ENCODE measurements at places on chromosomes 2 and 18.

- no peak for DNase-seq
Observed at GRCh38 chr2:127401757-127402695, 14.3 kb upstream of the MAP3K2 start.

DNA sequence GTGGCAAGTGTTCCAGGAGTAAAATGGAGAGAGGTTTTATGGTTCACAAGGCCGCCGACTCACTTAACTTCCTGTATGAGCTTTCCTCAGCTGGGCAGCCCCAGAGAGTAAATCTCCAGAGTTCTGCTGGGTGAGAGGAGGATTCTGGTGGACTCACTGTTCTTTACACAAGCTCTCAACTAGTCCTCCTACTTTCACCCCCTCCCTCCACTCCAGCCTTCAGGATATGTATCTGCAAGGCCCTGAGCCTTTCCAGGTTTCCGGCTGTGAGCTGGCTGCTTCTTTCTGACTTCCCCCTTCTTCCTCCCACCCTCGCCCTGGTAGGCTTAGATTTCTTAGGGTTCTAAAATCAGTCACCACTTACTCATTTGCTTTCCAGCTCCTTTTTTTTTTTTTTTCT lies 34.0 kb downstream of the EML6 start:
- DNase-seq = no peak

DNA sequence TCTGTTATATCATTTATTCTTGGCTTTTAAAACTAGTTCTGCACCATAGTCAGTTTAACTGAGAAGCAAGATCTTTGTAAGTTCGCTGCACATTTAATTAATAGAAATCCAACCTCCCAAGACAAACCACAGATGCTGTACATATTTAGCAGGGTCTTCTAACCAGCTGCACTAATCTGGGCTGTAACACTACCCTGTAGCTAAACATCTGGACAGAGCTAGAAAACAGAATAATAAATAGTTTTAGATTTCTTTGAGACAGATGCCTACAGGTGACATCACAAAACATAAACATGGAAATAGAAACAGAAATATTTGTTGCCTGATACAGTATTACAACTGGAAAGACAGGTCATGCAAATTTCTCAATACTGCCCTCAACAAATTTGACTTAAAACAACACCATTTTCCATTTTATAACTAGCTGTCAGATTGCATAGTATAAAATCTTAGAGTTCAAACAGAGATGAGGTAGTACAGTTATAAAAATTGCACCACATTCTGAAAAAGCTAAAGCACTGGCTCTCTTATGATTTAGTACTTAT lies 315.1 kb downstream of the NR4A2 start:
- no peak for DNase-seq

DNA sequence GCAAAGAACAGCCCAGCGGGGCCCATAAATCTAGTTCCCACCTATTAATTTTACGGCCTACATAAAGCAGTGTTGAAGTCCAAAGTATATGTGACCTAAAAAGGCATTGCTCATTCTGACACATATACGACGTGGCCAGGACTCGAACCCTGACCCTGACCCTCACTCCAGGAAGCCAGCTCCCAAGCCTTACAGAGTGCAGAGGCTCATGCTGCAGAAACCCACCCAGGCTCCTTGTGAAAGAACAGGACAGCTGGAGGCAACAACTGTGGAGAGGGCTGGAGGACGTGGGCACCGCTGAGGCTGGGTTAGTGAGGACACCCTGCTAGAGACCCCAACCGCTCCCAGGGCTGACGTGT lies 221.6 kb downstream of the CYP26B1 start:
- no peak for DNase-seq

DNA sequence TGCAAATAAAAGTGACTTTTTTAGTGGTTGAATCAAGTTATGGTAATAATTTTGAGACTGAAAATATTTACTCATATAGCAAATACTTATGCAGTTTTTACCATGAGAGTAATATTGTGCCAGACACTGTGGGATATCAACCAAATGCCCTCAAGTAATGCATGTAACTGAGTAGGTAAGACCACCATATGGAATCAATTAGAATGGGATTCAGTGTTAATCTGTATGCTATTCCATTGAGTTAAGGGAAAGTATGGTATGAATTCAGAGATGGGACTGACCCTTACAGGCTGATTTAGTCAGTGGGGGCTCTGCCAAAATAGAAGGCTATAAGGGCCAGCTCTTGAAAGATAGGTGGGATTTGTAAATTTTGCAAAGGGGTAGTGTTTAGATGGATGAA lies 131.6 kb downstream of the CCDC85A start:
- no peak for DNase-seq

GRCh38 chr2:96930351-96931010 lies 55.9 kb downstream of the FAM178B start:
- DNase-seq = no peak

DNA sequence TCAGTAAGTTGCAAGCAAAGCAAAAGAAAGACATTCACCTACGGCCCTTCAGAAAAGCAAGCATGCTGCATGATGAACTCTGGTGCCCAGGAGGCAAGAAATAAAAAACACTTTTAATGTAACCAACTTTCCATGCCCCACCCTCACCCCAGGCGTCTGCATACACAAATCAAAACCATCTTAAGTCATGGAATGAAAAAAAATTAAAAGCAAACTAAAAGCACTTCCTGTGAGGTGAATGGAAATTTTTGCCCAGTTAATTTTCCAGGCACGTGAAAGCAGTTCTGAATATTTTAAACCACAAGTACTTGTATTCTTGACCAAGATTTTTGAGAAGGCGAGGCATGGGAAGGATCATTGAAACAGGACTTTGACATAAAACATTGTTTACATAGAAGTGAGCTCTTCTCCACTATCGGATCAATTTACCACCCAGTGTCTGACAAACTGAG lies 2.5 kb upstream of the ICOS start:
- DNase-seq = no peak

GRCh38 chr2:113157118-113157896 lies 16.5 kb upstream of the PSD4 start:
- no peak for DNase-seq

GRCh38 chr2:50627505-50627904 lies 404.4 kb downstream of the NRXN1 start:
- DNase-seq = no peak

DNA sequence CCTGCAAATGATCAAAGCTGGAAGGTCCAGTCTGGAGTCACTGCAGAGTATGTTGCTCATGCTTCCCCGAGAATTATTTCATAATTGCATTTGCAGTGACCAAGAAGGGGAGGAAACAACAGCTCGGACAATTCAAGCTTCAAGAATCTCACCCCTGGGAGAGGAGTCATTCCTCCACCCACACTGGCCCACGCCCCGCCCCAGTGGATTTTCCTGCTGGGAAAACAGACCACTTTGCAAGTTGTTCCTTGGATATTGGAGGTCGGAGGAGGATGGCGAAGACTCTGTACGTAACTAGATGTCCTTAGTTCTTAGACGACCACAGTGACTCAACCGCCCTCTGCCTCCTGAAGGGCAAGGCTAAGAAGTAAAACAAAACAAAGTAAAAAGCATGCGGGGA lies 159.4 kb downstream of the TPO start:
- no peak for DNase-seq

- no peak for DNase-seq
Observed at GRCh38 chr2:211344289-211344688, 787.9 kb downstream of the CPS1 start.

- DNase-seq = no peak
Observed at GRCh38 chr2:22855081-22855480, 529.9 kb upstream of the KLHL29 start.

DNA sequence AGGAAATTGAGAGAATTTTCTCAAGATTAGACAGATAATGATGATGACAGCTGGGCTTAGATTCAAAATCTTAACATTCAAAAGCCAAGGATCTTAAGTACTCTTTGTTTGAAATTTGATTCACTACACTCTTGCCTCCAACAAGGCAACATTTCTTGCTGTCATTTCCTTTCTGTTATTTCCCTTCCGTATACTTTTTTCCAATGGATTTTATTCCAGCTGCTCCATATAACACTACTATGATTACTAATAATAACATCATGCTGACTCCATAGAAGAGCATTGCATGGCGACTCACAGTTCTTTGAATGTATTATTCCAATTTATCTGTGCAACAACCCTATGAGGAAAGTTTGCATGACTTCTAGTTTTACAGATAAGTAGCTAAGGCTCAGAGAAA lies 33.9 kb upstream of the CCDC102B start:
- no peak for DNase-seq

- DNase-seq = no peak
Observed at GRCh38 chr2:151967829-151968722, 130.8 kb downstream of the CACNB4 start.

GRCh38 chr2:178928077-178928476 lies 120.9 kb upstream of the TTN start:
- no peak for DNase-seq

- DNase-seq = no peak
Observed at GRCh38 chr2:236795169-236795860, 225.7 kb downstream of the ACKR3 start.

GRCh38 chr2:36859366-36859792 lies 107.0 kb downstream of the STRN start:
- no peak for DNase-seq

DNA sequence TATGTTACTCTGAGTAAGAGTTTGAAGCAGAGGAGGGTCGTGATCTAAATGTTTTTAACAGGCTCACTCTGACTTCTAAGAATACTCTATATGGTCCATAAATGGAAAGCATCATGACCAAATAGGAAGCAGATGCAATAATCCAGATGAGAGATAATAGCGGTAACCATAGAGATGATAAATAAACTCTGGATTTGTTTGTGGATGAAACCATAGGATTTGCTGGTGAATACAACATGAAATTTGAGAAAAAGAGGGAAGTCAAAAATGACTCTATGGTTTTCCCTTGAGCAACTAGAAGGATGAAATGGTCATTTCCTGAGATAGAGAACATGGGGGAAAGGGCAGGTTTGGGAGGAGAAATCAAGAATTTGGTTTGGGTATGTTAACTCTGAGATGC lies 3.9 kb downstream of the HEATR5B start:
- DNase-seq = no peak

- no peak for DNase-seq
Observed at GRCh38 chr2:30305235-30305634, 73.9 kb downstream of the LBH start.

- no peak for DNase-seq
Observed at GRCh38 chr2:217568289-217568971, 434.4 kb downstream of the TNS1 start.

DNA sequence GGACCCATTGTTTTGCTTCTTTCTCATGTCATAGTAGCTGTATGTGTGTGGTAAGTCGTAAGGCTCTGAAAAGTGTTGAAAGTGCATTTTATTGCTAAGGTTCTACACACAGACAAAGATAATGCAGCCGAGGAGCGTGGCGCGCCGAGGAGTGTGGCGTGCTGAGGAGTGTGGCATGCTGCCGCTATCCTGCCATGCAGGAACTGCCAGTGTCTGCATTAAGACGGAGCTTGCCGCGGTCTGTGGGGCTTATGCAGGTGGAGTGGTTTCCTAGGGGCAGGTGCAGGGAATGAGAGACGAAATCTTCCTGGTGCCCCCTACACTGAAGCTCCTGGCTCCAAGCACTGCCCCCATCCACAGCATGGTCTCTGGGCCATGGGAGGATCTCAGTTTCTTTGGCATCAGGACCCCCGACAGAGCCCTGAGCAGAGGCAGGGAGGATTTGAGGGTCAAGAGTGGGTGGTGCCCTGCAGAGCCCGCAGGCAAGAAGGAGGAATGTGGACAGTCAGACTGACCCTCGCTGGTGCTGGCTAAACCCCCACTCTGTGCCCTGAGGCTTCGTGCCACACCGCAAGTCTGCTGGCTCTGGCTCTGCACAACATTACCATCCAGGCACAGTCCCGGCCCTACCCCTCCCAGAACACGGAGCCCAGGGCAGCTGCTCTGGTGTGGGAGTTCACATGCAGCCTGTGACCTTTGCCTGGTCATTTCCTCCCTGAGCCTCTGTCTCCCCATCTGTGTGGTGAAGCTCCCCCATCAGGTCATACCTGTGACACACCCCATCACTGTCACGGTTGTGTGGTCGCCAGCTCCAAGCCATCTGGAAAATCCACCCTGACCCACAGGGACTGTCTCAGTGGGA lies 3.2 kb downstream of the SNED1 start:
- no peak for DNase-seq

DNA sequence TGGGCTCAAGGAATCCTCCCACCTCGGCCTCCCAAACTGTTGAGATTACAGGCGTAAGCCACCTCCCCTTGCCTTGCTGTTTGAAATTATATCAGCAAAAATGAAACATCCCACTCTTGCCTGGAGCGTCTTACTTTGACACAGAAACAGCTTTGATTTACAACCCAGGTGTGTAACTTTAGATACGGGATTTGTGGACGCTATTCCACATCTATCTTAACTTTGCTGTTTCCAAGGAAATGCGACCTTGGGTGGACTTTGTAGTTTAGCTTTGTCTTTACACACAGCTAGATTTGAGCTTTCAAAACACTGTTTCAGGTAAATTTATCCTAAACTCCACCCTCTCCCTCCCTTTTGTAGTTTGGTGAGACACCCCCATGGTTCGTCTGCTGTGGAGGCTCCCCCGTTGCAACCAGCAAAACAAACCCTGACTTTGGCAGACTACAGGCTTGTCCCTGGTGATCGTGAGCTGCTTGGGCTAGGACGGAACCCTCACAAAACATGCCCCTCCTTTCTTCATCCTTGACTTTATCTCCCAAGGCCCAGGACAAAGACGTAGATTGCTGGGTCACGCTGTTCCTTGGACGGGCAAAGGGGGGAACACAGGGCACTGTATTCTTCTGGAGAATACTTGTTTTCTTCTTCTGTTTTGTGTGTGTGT lies 5.5 kb upstream of the MSH6 start:
- no peak for DNase-seq

- DNase-seq = no peak
Observed at GRCh38 chr2:99066075-99066958, 75.2 kb upstream of the C2orf15 start.

DNA sequence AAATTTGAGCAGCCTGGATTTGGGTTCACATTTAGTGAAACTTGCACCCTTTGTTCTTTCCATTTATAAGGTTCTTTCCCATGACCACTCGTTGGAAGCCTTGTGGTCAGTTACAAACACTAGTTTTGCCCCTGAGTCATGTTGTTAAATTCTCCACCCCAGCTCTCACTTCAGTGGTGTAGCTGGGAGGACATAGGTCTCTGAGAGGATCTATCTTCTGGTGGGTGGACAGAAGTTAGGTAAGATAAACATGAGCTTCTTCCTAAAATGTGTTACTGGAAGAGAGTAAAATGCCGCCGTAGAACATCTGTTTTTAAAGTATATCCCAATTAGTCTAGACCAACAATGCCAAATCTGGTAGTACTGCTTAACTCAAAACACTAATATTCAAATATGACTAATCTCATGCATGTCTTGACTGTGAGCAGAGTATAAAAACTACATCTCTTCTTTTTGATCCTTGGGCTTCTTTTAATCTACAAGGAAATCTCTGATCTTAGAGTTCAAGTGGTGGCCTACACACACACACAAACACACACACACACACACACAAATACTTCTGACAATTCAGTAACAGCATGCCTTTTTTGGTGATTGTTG lies 162.6 kb upstream of the FN1 start:
- no peak for DNase-seq

- DNase-seq = no peak
Observed at GRCh38 chr2:235857598-235857997, 310.6 kb downstream of the GBX2 start.

- no peak for DNase-seq
Observed at GRCh38 chr18:26290385-26290784, 64.1 kb downstream of the TAF4B start.

- no peak for DNase-seq
Observed at GRCh38 chr2:67515538-67515937, 118.4 kb downstream of the ETAA1 start.

GRCh38 chr2:177822941-177823340 lies 249.6 kb downstream of the PDE11A start:
- DNase-seq = no peak
